Jurkat, Clone E6-1 (cell line): ENCODE measurements at places on chromosomes 5 and 9.

GRCh38 chr9:19429595-19429994 is 20.8 kb downstream of the ACER2 start:
- no peak for DNase-seq

DNA sequence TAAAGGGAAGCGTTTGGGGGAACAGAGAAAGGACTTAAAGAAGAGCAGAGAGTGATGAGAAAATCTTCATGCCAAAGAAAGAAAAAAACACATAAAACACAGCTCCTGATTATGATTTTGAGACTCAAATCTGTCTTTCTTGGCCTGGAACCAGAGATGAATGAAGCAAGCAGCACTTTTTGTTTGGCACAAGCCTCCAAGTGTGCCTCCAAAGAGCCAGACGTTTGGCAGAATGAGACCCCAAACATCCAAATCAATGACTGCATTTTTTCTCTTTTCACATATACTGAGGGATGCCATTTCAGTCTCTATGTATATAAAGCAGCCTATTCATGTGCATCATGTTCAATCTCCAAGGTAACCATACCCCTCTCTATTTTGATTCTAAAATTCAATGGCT is 424.2 kb downstream of the TUSC1 start:
- no peak for DNase-seq

DNA sequence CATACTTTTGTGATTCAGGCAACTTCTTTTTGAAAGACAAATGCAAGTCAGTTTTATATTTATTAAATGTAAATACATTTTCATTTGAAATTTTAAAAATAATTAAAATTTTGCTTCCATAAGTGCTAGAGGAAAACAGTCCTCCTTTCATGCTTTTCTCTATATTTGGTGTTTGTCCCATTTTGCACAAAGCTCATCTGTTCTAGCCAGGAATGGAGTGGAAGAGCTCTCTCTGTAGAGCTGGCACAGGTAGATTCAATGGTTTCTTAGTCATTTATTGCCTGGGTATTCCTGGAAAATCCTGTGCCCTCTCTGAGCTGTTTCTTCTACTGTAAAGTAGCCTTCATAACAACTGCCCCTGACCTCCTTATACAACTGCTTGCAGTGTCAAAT is 267.6 kb upstream of the HAPLN1 start:
- DNase-seq = no peak

GRCh38 chr5:6861036-6861435 is 147.8 kb downstream of the TENT4A start:
- no peak for DNase-seq

DNA sequence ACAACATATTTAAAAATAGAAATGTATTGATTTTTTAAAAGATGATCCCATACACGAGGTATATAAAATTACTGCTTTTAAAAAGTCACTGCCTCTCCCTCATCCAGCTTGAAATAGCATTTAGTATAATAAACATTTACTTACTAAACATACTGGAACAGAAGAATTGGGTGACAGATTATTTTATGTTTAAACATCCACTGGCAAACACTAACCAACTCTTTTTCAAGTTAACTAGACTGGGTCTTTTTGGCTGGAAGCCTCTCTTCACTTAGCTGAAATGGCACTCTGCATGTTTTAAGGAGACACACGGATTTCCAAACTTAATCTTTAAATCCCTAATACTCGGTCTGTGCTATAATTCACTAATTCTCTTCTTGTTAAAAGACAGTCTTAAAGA is 19.0 kb downstream of the CTXN3 start:
- DNase-seq = no peak

- DNase-seq = no peak
Measured at GRCh38 chr5:121572061-121572460, 279.6 kb upstream of the FTMT start.
